ENCODE measurements at places on chromosomes 11 and 22. TPM values are rescaled to one million over a fixed set of nuclear protein-coding genes. Genes with fewer than 3 reads are reported as not detected.

TRIM51 gene
- not detected for total RNA-seq

CD6 gene
- total RNA-seq, result 0.95 TPM

C11orf42 gene
- total RNA-seq, result not detected

MS4A4E gene
- total RNA-seq, result 0.90 TPM

KCTD21 gene
- total RNA-seq, result 6.2 TPM

Measured in urinary bladder (tissue), 4 donors.